Activated T-cell treated with anti-CD3 and anti-CD28 coated beads, Interleukin-2, amount 50 U/mL, for 1 hour (primary cell): ENCODE measurements at places on chromosomes 5 and 9.
A peak's percentile ranks its signal among the peaks of the same experiment; 100 is the strongest.

DNA sequence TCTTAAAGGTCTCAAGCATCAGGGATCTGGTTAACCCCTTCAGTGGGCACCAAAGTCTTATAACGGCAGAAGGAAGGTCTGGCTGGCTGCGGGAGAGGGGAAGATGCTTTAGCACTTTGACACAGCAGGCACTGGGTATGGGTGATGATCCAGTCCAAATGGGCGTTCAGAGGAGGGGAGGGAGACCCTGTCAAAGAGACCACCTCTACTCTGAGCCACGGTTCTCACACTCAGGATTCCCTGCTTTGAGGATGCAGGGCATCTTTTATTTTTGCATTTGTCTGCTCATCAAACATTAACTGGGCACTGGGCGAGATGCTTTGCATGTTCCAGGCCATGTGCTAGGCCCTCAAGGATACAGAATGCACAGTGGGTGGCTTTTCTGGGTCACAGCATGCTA, 204.0 kb downstream of the DAB2IP start:
- no peak for DNase-seq

DNA sequence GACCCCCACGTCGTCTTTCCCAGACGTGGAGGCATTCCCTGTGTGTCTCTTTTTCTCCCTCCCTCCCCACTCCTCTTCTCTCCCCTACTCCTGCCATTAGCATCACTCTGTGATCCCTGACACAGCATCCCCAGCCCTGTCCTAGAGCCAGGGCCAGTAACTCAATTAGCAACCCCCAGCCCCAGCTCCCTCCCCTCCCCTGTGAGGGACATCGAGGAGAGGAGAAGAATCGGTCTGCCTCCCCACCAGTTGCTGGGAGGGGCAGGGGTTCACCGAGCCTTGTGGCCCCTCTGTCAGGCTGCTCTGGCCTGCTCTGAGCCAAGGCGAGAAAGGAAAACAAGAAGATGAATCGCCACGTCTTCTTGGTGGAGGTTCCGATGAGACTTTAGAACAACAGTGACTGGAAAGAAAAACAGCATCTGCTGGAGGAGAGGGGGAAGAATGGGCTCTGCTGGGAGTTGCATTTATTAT, 123.1 kb downstream of the PAPPA start:
- no peak for DNase-seq

DNA sequence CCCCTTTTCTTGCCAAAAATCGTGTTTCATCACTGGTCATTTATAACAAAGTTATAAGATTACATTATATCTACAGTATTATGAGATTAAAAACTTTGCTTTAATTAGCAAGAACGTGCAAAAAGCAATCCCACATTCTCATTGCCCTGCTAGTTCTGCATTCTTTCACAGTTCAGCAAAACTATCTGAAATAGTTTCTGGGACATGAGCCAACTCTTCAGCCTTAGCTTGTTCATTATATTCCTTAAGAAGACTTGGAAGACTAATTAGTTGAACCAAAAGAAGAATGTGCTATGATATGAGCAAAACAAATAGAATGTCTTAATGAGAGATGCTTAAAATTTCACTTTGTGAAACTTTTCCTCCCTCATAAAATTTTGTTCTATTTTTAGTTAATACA, 76.7 kb downstream of the ITGA1 start:
- no peak for DNase-seq

GRCh38 chr9:13716601-13717321, 437.3 kb upstream of the MPDZ start:
- DNase-seq: no peak

DNA sequence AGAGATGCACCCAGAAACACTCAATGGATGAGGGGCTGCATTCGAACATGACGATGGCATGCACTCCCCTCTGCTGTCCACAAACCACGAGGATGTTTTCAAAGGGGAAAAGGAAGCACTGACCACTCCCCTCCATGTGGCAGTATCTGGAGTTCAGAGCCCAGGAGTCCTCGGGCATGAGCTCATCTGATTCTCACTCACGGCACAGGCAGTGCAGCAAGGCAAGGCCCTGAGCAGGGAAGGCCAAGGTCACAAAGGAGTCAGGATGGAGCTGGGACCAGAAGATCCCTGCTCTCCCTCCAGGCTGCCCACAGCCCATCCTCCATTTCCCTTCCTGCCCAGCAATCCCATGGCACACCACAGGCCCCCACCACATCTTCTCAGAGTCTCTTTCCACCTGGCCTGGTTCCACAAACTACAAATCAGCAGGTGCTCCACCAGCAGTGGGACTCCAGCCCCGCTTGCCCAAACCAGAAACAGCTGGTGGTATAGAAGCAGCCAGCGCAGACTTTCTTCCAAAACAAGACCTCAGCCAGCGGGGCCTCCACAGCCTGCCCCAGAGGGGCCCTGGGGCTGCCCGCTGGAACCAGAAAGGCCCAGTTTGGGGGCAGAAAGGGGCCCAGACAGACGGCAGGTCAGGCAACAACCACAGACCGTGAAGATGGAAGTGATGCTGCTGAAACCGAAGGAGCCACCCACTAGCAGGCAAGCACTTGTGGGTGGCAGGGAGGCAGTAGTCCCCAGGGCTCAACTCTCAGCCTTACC, 12.2 kb downstream of the TNIP1 start:
- DNase-seq: peak; percentile 32
